ENCODE measurements at places on chromosomes 2 and 18.

DNA sequence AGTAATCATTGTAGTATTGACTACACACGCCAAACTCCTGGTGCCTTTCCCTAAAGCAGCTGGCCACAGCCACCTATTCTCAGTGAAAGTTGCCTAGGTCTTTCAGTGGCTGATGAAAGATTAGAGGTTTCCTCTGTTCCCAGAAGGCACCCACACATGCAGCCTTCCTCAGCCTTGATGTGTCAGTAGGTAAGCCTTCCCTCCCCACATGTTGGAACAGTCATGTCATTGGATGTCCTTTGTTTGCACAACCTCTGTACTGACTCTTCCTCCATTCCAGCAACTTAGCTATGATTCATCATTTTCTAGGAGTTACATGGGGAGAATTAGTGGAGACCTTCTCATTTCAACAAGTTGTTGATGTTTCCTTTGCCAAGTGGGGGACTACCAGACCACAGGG, 630.8 kb upstream of the SLC39A10 start:
- DNase-seq: peak; percentile 14

DNA sequence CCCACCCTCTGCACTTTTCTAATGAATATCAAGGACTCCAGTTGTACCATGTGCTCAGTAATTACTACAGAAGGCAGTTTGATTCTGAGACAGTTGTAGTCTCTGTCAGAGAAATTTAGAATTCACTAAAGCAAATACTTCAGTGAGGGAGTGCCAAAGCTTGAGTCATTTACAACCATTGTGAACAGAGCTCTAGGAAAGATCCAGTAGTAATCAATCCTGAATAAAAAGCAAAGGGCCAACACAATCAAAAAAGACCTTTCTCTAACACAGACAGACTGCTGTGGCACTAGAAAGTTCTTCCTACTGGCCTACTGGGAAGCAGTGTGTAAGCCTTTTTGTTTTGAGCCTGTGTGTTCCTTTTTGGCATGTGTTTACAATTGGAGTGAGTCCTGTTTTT, 135.6 kb upstream of the UNC80 start:
- DNase-seq: no peak

- peak; percentile 86 for DNase-seq
Observed at GRCh38 chr2:198214114-198214596, 409.8 kb downstream of the PLCL1 start.

- peak; percentile 41 for DNase-seq
Observed at GRCh38 chr18:286515-287310, 18.9 kb upstream of the THOC1 start.

- no peak for DNase-seq
Observed at GRCh38 chr18:28204154-28204553, 27.2 kb upstream of the CDH2 start.

DNA sequence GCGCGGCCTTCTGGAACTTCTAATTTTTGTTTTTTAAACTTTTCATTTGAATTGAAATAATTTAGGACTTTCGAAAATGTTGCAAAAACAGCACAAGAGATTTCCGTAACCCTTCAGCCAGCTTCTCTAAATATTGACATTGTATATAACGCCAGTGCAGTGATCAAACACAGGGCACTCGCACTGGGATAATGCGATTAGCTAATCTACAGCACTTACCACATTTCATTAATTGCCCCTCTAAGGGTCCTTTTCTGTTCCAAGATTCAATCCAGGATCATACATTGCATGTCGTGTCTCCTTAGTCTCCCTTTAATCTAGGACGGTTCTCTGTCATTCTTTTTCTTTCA, 343 bp upstream of the CD302 start:
- DNase-seq: no peak

DNA sequence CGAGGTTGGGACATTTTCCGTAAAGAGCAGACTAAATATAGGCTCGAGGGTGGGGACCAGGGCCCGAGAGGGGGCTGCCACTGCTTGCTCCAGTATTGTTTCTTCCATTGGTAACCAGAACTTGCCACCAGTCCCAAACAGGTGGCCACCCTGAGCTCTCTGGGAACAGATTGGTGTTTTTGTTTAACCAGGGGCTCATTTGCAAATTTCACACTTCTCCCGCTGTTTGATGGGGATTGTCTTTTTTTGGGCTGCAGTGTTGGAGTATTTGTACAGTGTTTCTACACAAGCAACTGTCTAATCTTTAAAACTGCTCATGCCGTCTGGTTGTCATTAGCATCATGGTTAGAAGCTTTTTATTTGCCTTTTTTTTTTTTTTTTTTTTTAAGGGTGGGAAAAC, 8.5 kb downstream of the AGAP1 start:
- no peak for DNase-seq

- DNase-seq: no peak
Observed at GRCh38 chr2:180669016-180669415, 311.4 kb upstream of the UBE2E3 start.

DNA sequence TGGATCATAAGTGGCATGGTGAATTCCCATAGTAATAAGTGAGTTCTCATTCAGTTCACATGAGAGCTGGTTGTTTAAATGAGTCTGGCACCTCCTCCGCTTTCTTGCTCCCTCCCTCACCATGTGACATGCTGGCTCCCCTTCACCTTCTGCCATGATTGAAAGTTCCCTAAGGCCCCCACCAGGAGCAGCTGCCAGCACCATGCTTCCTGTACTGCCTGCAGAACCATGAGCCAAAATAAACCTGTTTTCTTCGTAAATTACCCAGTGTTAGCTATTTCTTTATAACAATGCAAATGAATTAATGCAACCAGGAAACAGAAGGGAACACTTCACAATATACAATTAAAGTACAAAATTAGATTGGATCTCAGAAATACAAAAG, 257.0 kb downstream of the MREG start:
- no peak for DNase-seq

DNA sequence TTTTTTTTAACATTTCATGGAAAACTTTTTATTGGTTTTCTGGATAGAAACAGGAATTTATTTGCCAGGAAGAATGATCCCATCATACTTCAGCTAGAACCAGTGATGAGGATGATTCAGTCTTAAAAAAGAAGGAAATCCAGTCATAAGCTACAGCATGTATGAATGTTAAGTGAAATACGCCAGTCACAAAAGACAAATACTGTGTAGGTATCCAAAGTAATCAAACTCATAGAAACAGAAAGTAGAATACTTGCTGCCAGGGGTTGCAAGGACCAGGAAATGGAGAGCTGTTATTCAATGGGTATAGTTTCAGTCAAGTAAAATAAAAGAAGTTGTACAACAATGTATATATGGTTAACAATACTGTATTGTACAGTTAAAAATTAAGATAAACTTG, 21.3 kb downstream of the PSME4 start:
- no peak for DNase-seq

- DNase-seq: peak; percentile 80
Observed at GRCh38 chr18:59837586-59837985, 62.2 kb upstream of the PMAIP1 start.

DNA sequence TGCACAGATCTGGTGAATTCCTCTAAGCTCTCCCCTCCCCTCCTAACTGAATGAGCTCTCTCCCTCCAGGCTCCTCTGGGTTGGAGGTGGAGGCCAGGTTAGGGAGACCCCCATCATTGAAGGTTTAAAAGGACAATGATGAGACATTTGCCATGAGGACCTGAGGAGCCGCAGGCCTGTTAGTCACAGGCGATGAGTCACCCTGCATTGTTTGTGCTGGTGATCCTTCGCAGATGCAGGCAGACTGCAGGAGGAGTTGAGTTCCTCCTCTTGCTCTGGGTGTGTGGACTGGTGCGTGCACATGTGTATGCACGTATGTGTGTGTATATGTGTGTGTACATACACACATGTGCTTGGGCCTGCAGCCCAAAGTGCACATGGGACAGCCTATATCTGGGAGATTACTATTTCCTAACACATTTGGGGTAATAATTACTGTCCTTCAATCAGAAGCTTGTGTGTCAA, 42.0 kb downstream of the MCFD2 start:
- peak; percentile 65 for DNase-seq

DNA sequence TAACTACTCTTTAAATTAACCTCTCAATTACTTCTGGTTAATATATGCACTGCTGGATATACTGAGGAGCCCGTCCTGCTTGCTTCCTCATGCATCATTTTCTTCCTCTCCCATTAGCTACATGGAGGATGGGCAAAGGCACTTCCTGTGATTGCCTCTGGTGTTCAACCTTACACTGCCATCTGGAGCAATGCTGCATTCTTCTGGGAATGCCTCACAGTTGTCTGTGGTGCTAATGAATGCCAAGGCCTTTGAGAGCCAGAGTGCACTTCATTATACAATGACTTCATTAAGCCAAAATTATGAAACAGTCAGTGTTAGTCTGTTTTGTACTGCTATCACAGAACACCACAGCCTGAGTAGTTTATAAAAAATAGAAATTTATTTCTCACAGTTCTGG, 134.8 kb upstream of the DOCK10 start:
- DNase-seq: no peak

- DNase-seq: peak; percentile 27
Observed at GRCh38 chr2:38598991-38599295, 3.8 kb downstream of the HNRNPLL start.

DNA sequence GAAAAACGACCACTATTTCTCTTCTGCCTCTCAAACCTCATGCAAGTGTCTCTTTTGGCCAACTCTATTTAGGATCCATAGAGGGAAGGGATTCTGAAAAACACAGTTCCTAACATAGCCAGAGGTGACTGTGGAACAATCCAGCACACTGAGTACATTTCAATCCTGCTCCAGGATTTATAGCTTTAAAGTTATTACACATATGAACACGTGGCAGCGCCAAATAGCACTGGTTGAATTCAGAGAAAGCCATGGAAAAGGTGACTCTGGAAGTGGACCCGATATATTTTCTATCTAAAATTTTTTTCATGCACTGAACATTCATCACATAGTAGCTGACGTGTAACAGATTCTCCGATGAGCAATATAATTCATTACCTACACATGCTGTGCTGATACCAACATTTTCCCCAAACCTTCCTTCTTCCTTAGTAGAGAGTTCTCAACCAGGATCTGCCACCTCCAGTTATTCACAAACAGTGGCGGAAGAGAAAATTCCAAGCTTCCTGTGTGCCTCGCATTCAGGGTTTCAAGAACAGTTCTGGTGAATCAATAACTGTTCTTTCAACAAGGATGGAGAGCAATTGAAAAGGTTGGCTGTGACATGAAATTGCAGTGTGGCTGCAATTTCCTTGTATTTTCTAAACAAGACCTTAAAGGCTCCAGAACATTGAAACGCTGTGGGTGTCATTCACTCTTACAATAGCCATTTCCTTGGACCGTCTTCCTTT, 25.7 kb upstream of the TTR start:
- no peak for DNase-seq

GRCh38 chr2:67576991-67577390, 179.9 kb downstream of the ETAA1 start:
- no peak for DNase-seq

- no peak for DNase-seq
Observed at GRCh38 chr2:239309398-239310245, 91.2 kb downstream of the HDAC4 start.

GRCh38 chr2:152319822-152320570, 15.0 kb upstream of the FMNL2 start:
- no peak for DNase-seq

DNA sequence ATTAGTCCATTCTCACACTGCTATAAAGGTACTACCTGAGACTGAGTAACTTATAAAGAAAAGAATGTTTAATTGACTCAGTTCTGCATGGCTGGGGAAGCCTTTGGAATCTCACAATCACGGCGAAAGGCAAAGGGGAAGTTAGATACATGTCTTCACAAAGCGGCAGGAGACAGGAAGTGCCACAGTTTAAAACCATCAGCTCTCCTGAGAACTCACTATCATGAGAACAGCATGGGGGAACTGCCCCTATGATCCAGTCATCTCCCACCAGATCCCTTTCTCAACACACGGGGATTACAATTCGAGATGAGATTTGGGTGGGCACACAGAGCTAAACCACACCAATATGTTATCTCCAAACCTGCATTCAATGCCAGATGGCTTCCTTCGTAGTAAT, 716.1 kb downstream of the DCC start:
- DNase-seq: no peak

DNA sequence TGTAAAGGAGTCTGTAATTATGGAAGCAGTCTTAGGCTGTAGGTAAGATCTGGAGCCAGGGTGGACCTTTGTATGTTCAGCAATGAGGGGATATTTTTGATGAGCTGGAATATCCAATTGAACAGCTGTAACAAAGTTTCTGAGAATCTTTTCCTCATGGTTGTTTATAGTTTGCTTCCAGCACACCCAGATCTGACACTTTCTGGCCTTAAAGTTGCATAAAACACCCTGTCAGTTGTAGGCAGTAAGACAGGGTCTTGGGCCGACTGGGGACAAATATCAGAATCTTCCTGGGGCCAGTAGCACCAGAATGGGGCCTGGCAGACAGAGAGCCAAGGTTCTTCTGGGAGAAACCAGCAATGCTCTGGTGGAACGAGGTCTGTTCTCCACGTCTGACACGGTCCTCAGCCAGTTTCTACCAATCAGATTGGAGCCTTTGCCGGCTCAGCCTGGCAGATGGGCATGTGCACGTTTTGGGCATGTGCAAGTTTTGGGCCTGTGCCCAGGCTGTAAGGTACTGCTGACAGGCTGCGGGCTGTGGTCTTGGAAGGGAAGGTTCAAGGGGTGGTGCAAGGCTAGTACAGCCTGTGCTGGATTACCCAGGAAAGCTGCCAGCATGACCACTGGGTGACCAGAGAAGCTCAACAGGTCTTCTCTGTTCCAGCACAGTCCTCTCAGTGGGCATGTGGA, 89.8 kb downstream of the PRKCE start:
- no peak for DNase-seq

DNA sequence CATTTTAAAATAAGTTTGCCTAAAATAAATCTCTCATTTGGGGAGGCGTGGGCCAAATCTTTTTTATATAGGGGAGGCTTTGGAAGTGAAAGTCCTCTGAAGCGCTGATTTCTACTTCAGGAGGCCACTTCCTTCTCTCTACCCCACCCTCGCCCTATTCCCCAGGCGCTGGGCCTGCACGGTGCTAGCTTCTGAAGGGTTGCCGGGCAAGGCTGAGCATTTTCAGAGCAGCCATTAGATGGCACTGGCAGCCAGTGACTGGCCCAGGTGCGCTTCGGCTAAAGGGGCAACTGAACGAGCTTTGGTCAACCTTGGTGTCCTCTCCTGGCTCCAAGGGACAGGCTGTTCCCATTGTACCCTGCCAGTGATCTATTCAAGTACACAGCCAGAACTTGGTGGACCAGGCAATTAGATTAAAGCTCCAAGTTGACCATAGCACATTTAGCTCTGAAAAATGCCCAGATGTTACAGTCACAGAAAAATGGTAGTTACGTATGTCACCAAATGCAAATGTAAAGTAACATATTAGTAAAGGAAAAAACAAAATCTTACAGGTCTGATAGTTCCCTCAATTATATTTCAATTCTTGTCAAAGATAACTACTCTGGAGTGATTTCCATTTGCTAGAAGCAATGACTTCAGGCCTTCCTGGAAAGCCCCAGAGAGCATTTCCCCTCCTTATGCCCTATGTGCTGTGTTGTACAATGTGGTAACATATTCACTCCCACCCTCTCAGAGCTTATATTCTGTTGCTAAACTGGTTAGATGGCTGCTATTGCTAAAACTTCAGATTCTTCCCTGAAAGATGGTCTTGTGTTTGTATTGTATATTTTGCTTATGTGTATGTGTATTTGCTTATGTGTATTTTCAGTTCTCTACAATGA, 2.1 kb downstream of the POMC start:
- peak; percentile 55 for DNase-seq

Data from OCI-M1 (cell line).